ENCODE measurements at places on chromosomes 13 and 19. TPM values are rescaled to one million over a fixed set of nuclear protein-coding genes. Genes with fewer than 3 reads are reported as not detected.

GRCh38 chr13:42100960-42101359 is 52.5 kb downstream of the DGKH start:
- H3K27me3 ChIP-seq, result no peaks in the 10 kb centered on the region
- H3K4me3 ChIP-seq, result no peak overlapping the region
- H3K27ac ChIP-seq, result no peak overlapping the region
- no peaks in the 10 kb centered on the region for H3K4me1 ChIP-seq
- H3K36me3 ChIP-seq, result no peaks in the 10 kb centered on the region

GRCh38 chr13:109743706-109744453 is 42.5 kb downstream of the IRS2 start:
- H3K27me3 ChIP-seq, result no peaks in the 10 kb centered on the region
- no peak overlapping the region for H3K27ac ChIP-seq
- no peaks in the 10 kb centered on the region for H3K36me3 ChIP-seq
- H3K4me1 ChIP-seq, result peaks cover 4% of the 10 kb centered on the region

GRCh38 chr13:71860547-71861138 is 6.4 kb downstream of the DACH1 start:
- peaks cover 8% of the 10 kb centered on the region for H3K4me1 ChIP-seq
- peaks cover 8% of the 10 kb centered on the region for H3K27me3 ChIP-seq
- no peaks in the 10 kb centered on the region for H3K36me3 ChIP-seq
- no peak overlapping the region for H3K4me3 ChIP-seq
- DNase-seq, result no peak

GRCh38 chr13:41004875-41005693 is 14.0 kb downstream of the ELF1 start:
- no peak overlapping the region for H3K27ac ChIP-seq
- H3K4me1 ChIP-seq, result no peaks in the 10 kb centered on the region
- H3K4me3 ChIP-seq, result no peak overlapping the region
- no peaks in the 10 kb centered on the region for H3K27me3 ChIP-seq
- H3K36me3 ChIP-seq, result no peaks in the 10 kb centered on the region

- no peaks in the 10 kb centered on the region for H3K27me3 ChIP-seq
- no peaks in the 10 kb centered on the region for H3K36me3 ChIP-seq
- DNase-seq, result no peak
Measured at GRCh38 chr13:84946192-84946591, 853.0 kb downstream of the SLITRK6 start.

GRCh38 chr19:11375143-11375948 is 880 bp downstream of the SWSAP1 start:
- H3K4me3 ChIP-seq, result peak overlapping the region; percentile 47
- no peaks in the 10 kb centered on the region for H3K27me3 ChIP-seq
- DNase-seq, result peak; percentile 70
- H3K4me1 ChIP-seq, result peaks cover 55% of the 10 kb centered on the region
- H3K27ac ChIP-seq, result peak overlapping the region; percentile 97

DNA sequence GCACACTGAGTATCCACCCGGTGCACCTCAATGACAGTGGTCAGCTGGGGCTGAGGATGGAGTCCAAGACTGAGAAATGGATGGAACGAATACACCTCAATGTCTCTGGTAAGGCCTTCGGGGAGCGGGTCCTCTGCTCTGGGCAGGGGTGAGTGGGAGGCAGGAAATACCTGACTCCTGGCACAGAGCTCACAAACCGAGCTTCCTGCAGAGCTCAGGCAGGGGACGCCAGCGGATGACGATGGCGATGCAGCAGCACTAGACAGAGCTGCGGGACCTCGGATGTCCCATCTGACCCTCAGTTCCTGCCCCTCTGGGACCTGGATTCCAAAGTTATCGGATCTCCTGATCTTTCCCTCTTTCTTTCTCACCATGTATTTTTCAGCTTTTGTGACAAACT is 3.8 kb downstream of the CD22 start:
- no peaks in the 10 kb centered on the region for H3K4me1 ChIP-seq
- no peaks in the 10 kb centered on the region for H3K36me3 ChIP-seq
- no peak for DNase-seq
- no peaks in the 10 kb centered on the region for H3K27me3 ChIP-seq
- H3K27ac ChIP-seq, result no peak overlapping the region

GRCh38 chr13:51101636-51102235 is 9.3 kb downstream of the C13orf42 start:
- H3K27ac ChIP-seq, result no peak overlapping the region
- peaks cover 21% of the 10 kb centered on the region for H3K27me3 ChIP-seq
- no peak overlapping the region for H3K4me3 ChIP-seq
- DNase-seq, result no peak
- no peaks in the 10 kb centered on the region for H3K36me3 ChIP-seq

DNA sequence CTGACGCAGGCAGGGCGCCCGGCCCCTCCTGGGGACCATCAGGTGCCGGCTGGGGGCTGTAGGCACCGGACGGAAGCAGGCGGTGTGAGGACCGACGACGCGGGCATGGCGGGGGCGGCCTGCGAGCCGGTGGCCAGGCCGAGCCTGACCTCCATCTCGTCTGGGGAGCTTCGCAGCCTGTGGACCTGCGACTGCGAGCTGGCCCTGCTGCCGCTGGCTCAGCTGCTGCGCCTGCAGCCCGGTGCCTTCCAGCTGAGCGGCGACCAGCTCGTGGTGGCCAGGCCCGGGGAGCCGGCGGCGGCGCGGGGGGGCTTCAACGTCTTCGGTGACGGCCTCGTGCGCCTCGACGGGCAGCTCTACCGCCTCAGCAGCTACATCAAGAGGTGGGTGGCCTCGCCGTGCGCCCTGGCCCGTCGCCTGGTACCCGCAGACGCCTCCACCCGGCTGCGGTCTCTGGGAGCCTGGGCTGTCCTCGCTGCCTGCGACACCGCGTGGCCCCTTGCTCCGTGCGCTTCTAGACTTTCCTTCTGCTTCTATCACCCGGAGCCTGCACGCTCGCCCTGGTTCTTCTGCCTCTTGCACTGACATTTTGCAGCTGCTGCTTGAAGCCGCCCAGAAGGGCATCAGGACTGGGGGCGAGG is 460 bp downstream of the MEDAG start:
- H3K27ac ChIP-seq, result no peak overlapping the region
- H3K36me3 ChIP-seq, result no peaks in the 10 kb centered on the region
- no peak for DNase-seq
- H3K4me3 ChIP-seq, result peak overlapping the region; percentile 38

DNA sequence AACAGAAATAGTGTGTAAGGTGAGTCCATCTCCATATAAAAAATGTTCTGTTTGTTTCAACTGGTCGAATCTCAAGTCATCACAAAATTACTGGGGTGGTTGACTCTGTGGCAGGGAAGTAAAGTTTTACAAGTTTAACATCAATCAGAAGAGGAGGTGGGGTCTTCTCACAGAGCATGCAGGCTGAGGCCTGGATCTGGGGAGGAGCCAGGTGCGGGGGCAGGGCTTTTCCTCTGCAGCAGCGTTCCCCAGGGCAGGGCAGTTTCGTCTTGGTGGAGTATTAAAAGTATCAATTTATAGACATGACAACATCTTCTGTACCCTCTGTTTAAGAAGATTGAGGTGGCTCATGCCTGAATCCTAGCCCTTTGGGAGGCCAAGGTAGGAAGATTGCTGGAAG is 68.8 kb downstream of the SLC7A9 start:
- no peaks in the 10 kb centered on the region for H3K36me3 ChIP-seq
- H3K4me3 ChIP-seq, result no peak overlapping the region
- no peak for DNase-seq
- no peaks in the 10 kb centered on the region for H3K27me3 ChIP-seq
- no peaks in the 10 kb centered on the region for H3K4me1 ChIP-seq

GRCh38 chr13:32427852-32428580 is at the start of gene N4BP2L1:
N4BP2L1 (minus strand) TSS chr13:32428130; CDS start chr13:32428082, 48 bp downstream.
- no peaks in the 10 kb centered on the region for H3K36me3 ChIP-seq
- no peaks in the 10 kb centered on the region for H3K27me3 ChIP-seq
- H3K4me3 ChIP-seq, result peak within 1 kb of the TSS; percentile 87
- peak; percentile 67 for DNase-seq
- H3K27ac ChIP-seq, result peak within 1 kb of the TSS; percentile 61

- H3K4me3 ChIP-seq, result no peak overlapping the region
- no peak overlapping the region for H3K27ac ChIP-seq
Measured at GRCh38 chr13:98787996-98788395, 35.5 kb upstream of the SLC15A1 start.

GRCh38 chr19:39936020-39936419 is 1.6 kb upstream of the FCGBP start:
- no peak overlapping the region for H3K4me3 ChIP-seq
- no peaks in the 10 kb centered on the region for H3K27me3 ChIP-seq
- no peak for DNase-seq
- H3K36me3 ChIP-seq, result no peaks in the 10 kb centered on the region

- no peak for DNase-seq
- no peak overlapping the region for H3K27ac ChIP-seq
- H3K27me3 ChIP-seq, result no peaks in the 10 kb centered on the region
Measured at GRCh38 chr13:25440061-25440460, 68.3 kb downstream of the ATP8A2 start.

- peak within 1 kb of the TSS; percentile 36 for H3K27ac ChIP-seq
- H3K27me3 ChIP-seq, result peaks cover 12% of the 10 kb centered on the region
- H3K36me3 ChIP-seq, result no peaks in the 10 kb centered on the region
- DNase-seq, result peak; percentile 100
- H3K4me1 ChIP-seq, result peaks cover 12% of the 10 kb centered on the region
- H3K4me3 ChIP-seq, result no peak within 1 kb of the TSS
Measured at GRCh38 chr19:50329146-50329925, at the start of gene KCNC3. KCNC3 (minus strand) TSS chr19:50329377; CDS start chr19:50329082, 295 bp downstream.

DNA sequence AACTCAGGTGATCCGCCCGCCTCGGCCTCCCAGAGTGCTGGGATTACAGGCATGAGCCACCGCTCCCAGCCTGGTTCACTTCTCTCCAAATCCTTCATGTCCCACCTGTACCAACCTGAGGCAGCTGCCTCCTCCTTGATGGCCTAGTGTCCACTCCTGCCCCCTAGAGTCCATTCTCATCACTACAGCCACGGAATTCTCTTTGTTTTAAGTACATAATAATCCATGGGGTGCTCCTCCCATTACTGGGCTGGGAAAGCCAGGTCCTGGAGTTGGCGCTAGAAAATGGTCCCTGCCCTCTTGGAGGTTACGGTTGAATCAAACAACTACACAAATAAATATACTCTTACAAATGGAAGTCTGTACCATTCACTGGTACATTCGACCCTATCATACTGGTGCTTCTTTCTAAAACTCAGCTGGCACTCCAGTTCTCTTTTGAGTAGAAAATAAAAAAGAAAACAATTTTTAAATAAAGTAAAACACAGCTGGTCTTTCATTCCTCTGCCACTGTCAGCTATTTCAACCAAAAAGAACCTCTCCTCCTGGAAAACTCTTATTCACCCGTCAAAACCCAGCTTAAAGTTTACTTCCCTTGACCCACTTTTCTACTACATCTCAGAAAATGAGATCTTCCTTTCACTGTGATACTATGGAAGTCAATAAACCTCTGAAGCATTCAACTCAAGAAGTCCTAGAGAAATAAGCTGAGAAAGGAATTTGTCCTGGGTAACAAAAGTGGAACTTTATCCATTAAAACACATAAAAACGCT is 22.4 kb upstream of the ARHGEF18 start:
- H3K4me1 ChIP-seq, result peaks cover 17% of the 10 kb centered on the region
- DNase-seq, result peak; percentile 43
- H3K27me3 ChIP-seq, result no peaks in the 10 kb centered on the region
- H3K36me3 ChIP-seq, result no peaks in the 10 kb centered on the region
- H3K4me3 ChIP-seq, result no peak overlapping the region
- H3K27ac ChIP-seq, result peak overlapping the region; percentile 17

DNA sequence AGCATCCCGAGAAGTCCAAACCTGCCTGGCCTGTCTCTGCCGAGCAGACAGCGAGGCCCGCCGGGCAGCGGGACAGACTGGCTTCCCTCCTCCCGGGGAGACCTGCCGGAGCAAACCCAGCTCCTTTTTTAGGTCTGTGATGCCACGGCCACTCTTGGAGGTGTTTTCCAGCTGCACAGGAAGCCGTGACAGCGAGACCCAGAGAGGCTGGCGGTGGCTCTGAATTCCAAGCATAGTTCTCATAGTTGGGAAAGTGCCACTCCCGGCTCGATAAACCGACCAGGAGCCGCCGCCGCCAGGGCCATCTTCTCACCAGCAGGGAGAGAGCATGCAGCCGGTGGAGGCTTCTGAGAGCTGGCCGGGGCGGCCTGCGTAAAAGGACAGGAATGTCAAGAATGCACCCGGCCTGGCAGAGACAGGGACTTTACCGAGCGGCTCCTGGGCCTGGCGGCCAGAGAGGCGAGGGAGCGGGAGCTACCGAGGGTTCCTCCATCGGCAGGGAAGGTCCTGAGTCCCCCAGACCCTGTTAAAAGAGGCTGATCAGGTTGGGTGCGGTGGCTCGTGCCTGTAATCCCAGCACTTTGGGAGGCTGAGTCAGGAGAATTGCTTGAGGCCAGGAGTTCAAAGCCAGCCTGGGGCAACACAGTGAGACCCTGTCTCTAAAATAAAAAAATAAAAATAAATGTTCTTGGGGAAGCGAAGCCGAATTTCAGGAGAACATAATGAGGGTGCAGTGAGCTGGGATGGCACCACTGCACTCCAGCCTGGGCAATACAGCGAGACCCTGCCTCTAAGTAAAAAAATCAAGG is 64.9 kb downstream of the GADD45B start:
- H3K36me3 ChIP-seq, result no peaks in the 10 kb centered on the region
- peaks cover 56% of the 10 kb centered on the region for H3K4me1 ChIP-seq
- DNase-seq, result peak; percentile 88

- no peaks in the 10 kb centered on the region for H3K36me3 ChIP-seq
- DNase-seq, result no peak
- no peaks in the 10 kb centered on the region for H3K4me1 ChIP-seq
- no peak overlapping the region for H3K27ac ChIP-seq
Measured at GRCh38 chr13:113539822-113540221, 44.7 kb upstream of the TFDP1 start.

DNA sequence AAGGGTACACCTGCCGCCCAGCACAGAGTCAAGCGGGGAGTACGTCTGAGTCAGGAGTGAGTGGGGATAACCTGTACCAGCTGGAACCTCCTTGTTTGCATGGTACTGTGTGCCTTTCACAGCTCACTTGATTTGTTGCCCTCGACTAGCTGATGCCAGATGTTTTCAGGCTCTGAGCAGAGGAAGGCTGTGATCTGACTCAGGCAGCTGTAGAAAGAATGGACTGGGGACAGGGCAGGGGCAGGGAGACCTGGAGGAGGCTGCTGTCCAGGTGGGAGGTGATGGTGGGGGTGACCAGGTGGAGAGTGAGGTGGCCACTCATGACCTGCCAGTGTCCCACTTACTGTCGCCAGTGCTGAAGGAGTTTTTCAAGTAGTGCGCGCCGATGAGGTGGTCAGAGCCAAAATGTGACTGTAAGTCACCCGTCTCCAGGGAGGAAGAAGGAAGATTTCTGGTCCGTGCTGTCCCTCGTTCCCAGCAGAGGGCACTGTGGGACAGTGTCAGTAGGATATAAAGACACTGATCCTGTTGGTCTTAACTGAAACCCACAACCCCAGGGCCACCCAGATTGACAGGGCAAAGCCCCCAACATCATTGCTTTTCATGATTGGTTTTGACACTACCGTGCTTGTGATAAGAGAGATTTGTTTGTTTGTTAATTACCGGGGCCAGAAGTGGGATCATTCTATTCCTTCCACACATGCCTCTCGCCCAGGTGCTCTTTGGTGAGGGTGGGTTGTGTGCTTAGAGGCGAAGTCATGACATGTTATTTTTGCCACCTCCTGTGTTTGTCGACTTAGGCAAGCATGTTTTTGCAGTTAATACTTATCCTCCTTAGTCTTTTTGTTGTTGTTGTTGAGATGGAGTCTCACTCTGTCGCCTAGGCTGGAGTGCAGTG is 128.4 kb downstream of the DPF1 start:
- no peaks in the 10 kb centered on the region for H3K27me3 ChIP-seq
- H3K4me3 ChIP-seq, result no peak overlapping the region
- H3K27ac ChIP-seq, result no peak overlapping the region
- peak; percentile 77 for DNase-seq
- H3K36me3 ChIP-seq, result no peaks in the 10 kb centered on the region

Gene CBLC
- total RNA-seq, result not detected

Gene PNMA8B
- 29.0 TPM for total RNA-seq

Gene ZNF730
- 0.18 TPM for total RNA-seq

Gene ADM5
- 1.2 TPM for total RNA-seq

Gene MBD3L3
- not detected for total RNA-seq

Gene ONECUT3
- not detected for total RNA-seq

Gene SPINT2
- 75.6 TPM for total RNA-seq

Gene DENND1C
- total RNA-seq, result 3.1 TPM
